Dermis lymphatic vessel endothelial cell (primary cell): ENCODE measurements at places on chromosomes 13 and 19. TPM values are rescaled to one million over a fixed set of nuclear protein-coding genes. Genes with fewer than 3 reads are reported as not detected.

TMIGD2 gene
- not detected in 2 replicates for total RNA-seq

KPTN gene
- 2.7 and 3.4 TPM in 2 replicates for total RNA-seq

SBK2 gene
- total RNA-seq = not detected in 2 replicates

TSSK6 gene
- 0.60 and 0.87 TPM in 2 replicates for total RNA-seq

MIA gene
- not detected in 2 replicates for total RNA-seq

KLF1 gene
- total RNA-seq = 0.09 TPM in 1 of 2 replicates, not detected in the other

PTH2 gene
- not detected in 2 replicates for total RNA-seq

LGALS13 gene
- total RNA-seq = not detected in 2 replicates

SMIM24 gene
- not detected in 2 replicates for total RNA-seq

ZNF570 gene
- total RNA-seq = 8.0 and 9.1 TPM in 2 replicates

SIGLEC12 gene
- total RNA-seq = not detected in 2 replicates

ZNF426 gene
- total RNA-seq = 16.4 and 24.8 TPM in 2 replicates
